ENCODE measurements at places on chromosomes 4 and X.

GRCh38 chrX:35858906-35859305 is 60.6 kb upstream of the CFAP47 start:
- ATAC-seq: no peak

GRCh38 chrX:130125091-130125874 is 15.0 kb upstream of the ELF4 start:
- ATAC-seq: no peak

DNA sequence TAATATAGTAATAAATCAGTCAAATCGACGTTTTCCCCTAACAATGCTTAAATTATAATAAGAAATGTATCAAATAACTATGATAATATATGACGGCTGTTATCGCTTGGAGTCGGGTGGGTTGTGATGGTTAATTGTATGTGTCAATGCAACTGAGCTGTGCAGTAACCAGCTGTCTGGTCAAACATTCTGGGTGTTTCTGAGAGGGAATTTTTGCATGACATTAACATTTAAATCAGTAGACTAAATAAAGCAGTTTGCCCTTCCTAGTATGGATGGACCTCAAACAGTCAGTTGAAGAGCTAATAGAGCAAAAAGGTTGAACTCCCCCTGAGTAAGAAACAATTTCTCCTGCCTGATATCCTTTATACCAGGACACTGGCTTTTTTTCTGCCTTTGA is 96.7 kb downstream of the YIPF7 start:
- no peak for ATAC-seq

DNA sequence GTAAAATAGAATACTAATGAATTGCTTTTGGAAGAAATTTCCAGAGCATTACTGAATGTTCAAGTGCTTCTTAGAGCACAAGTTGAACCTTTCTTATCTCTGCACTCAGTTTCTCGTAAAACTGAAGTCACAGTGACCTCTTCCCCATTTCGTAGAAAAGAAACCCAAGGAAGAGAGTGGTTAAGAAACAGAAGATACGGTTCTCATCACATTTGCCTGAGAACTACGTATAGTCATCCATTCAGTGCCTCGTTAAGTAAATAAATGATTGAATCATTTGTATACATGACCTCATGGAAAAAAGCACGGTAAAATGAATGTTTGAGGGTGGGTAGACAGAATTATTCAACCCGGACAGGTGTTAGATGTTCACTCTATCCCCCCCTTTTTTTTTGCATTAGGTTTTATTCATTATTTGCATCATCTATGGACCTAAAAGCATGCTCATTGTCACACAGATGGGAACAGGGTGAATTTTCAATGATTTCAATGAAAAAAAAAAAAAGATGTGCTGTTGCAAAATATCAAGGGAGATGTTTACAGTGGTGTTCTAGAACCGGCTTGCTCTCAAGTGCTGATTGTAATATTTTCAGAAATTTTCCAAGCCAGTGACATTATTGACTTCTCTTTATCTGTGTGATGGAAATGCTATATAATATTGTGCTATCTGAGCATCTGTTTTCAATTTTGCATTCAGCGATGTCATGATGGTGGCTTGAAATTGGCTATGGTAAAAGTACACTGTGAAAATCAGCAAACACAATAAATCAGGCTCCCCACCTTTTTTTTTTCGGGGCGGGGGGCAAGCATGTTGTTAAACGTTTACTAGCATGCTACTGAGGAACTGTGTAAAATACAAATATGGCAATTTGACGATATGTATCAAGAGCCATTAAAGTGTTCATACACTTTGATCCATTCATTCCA is 4.3 kb downstream of the RHOH start:
- ATAC-seq: peak; percentile 51

DNA sequence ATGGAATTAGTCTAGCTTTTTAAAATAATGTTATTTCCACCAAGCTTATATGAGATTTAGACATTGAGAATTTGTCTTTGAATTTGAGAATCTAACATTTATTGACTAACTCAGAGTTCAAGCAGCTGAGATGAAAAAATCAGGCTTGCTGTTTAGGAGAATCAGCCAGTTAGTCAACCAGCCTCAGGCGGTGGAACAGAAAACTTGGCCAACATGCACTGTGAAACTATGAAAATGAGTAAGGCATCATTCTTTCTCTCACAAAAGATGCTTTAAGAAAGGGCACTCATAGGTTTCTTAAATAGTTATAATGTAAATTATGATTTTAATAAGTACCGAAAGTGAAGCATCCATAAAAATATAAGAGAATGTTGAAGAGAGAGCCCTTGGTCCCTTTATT is 84.2 kb downstream of the NFKB1 start:
- no peak for ATAC-seq

DNA sequence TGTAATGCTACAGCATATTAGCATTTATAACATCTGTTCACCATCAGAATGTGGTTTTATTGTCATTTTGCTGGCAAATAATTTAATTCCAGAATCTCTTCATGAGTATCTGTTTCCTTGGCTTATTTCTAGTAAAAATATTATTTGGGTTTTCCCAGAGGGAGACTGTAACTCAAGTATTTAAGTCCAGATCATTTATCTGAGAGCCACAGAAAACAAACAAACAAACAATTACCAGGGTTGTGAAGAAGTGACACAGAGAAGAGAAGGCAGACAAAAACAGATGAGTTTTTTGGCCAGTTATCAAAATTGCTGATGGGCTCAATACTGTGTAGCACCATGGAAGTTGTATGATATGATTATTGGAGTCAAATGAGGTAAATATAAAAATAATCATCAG is 515.1 kb downstream of the TECRL start:
- ATAC-seq: no peak
